ENCODE measurements at places on chromosomes 5 and 9.

- DNase-seq: no peak
These were observed 5.1 kb upstream of the PCDH1 start for GRCh38 chr5:141883184-141883891.

DNA sequence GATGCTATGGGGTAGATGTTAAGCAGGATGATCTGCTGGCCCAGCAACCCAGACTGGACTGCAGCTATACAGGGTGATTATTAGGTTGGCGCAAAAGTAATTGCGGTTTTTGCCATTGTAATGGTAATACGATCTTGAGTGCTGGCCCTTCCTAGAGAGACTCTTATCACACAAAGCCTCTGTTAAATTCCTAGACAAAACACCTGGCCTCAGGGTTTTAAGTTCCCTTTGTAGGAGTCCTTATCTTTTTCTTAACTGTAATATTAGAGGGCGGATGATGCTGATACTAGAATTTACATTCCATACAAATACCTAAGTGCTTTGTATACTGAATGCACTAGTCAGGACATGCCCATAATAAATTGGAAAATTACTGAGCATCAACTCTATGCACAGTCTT lies 222.2 kb downstream of the NDUFS4 start:
- DNase-seq: no peak

DNA sequence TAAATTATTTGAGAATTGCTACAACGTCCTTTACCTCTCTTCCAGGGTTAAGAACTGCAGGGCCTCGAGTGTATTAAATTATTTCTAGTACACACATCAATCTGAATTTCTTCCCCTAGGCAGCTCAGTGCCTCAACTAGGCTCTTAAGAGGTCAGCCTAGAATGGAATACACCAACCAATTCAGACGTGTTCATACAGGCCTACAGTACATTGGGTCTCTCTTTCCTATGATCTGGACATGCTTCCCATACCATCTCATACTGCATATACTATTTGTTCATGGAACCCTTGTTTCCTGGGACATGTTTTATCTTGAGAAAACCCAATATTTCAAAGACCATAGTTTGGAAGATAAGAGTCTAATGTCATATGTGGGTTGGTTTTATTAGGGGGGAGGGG lies 434.1 kb upstream of the WWC1 start:
- no peak for DNase-seq

- DNase-seq: no peak
These were observed 142.5 kb downstream of the CDH12 start for GRCh38 chr5:22710660-22711059.

DNA sequence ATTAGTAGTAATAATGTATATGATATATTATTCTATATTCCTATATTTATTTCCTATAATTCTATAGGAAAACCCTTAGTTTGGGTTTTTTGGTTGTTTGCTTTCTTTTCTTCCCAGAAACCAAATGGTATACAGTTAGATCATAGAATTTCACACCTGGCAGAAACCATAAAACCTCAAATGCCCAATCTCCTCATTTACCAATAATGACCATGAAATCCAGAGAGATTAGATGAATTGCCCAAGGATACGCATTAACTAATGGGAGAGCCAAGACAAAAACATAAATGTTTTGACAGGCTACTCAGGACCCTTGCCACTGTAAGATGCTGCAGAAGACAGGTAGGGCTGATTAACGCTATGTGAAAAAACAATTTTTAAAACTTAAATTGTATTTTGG lies 158.7 kb upstream of the FST start:
- no peak for DNase-seq

DNA sequence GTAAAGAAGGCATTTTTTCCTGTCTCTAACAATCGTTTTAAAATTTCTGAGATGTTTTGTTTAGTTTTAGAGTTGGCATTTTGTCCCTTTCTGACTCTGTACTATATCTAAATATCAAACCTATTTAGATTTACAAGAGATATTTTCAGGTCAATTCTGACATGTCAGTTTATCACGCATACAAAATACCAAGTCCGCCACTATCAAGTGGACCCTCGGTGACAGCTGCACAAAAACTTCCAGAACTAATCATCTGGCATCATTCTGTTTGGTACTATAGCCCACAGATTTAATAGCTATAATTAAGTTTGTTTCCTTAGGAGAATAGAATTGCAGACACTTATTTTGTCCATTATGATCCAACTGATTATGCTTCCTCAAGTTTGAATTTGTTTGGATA lies 1278.2 kb downstream of the CDH12 start:
- DNase-seq: peak; percentile 94

DNA sequence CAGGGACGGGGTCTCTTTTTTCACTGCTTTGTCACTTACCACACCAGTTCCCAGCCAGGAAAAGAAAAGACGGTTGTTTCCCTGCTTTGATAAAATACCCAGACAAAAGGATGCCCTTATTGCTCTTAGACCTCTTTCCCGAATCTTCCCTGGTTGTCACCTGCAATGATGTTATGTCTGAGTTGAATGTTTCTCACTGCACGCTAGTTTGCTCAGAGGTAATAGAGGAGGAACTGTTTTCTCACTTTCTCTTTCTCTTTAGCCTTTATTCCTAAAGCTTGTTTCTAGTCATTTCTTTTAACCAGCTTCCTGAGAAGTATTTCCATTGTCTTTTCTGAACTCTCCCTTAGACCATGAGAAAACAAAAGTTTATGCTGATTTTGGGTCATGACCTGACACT lies 32.9 kb downstream of the ACER2 start:
- no peak for DNase-seq

DNA sequence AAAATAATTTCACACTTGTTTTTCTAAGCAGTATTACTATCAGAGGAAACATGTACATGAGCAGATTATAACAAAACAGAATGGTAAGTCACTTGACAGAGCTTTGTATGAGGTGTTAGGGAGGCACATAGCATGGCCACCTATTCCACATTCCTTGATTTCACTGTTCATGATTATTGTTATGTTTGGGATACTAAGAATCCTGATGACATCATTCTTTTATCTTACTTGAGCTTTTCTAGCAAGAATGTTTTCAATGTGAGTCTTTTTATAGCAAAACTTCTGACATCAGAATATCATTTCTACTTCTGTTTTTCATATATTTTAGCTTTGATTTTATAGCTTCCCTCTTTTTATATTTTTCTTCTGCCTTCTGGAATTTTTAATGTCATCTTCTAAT lies 208.2 kb downstream of the DMRTA1 start:
- DNase-seq: no peak

DNA sequence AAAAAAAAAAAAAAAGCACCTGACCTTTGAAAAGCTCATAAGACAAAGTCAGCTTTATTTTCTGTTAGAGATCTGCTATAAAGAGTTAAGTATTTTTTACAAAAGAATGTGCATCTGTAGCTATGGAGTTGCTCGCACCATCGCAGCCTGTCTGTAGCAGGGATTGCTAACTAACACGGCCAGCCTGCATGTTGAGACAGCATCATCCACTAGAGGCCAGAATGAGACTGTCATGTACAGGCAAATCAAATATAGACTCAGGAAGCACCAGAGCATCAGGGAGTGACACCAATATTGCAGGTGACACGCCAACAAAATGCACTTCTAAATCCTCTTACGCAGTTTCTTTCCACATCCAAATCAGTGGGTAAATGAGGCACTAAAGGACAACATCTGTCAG lies 136.3 kb upstream of the RASEF start:
- DNase-seq: no peak

DNA sequence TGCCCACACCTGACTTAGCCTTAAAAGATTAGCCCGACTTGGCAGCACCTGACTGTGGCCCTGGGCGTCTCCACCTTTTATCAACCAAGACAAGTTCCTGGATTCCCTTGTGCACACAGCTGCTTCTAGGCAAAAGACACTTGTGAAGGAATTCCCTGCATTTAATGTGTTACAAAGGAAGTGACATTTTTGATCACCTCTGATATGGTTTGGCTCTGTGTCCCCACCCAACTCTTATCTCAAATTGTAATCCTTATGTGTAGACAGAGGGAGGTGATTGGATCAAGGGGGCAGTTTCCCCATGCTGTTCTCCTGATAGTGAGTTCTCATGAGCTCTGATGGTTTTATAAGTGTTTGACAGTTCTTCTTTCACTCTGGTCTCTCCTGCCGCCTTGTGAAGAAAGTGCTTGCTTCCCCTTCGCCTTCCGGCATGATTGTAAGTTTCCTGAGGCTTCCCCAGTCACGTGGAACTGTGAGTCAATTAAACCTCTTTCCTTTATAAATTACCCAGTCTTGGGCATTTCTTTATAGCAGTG lies 2.6 kb upstream of the CPEB4 start:
- no peak for DNase-seq

DNA sequence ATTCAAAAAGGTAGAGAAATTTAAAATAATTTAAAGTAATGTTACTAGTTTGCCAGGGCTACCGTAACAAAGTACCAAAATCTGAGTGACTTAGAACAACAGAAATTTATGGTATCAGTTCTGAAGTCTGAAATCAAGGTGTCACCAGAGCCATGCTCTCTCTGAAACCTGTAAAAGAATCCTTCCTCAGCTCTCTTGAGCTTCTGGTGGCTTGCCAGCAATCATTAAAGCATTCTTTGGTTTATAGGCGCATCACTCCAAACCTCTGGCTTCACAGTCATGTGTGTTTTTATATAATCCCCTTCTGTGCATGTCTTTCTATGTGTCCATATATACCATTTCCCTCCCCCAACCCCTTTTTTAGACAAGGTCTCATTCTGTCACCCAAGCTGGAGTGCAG lies 220.3 kb downstream of the COX7C start:
- no peak for DNase-seq

GRCh38 chr5:74032617-74033016 lies 406.6 kb downstream of the ARHGEF28 start:
- no peak for DNase-seq

DNA sequence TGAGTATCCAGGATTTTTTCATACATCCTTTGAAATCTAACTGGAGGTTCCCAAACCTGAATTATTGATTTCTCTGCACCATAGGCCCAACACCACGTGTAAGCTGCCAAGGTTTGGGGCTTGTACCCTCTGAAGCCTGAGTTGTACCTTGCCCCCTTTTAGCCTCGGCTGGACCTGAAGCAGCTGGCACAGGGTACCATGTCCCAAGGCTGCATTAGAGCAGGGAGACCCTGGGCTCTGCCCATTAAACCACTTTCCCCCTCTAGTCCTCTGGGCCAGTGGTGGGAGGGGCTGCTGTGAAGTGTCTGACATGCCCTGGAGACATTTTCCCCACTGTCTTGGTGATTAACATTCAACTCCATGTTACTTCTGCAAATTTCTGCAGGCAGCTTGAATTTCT lies 532.9 kb upstream of the NUDT12 start:
- DNase-seq: no peak

GRCh38 chr5:170596482-170597044 lies 92.7 kb downstream of the KCNIP1 start:
- no peak for DNase-seq

Data from NCI-H1930 (cell line).